ENCODE measurements at places on chromosomes 5 and 9.

- H3K27me3 ChIP-seq = no peaks in the 10 kb centered on the region
- H3K27ac ChIP-seq = peak overlapping the region; percentile 87
- H3K4me3 ChIP-seq = no peak overlapping the region
- H3K4me1 ChIP-seq = peaks cover 11% of the 10 kb centered on the region
- no peaks in the 10 kb centered on the region for H3K36me3 ChIP-seq
- no peak for DNase-seq
These were observed 56.8 kb downstream of the PTPDC1 start for GRCh38 chr9:94140791-94141790.

- H3K4me1 ChIP-seq = no peaks in the 10 kb centered on the region
- no peaks in the 10 kb centered on the region for H3K36me3 ChIP-seq
- H3K27me3 ChIP-seq = no peaks in the 10 kb centered on the region
- H3K4me3 ChIP-seq = no peak overlapping the region
These were observed 63.3 kb upstream of the GRAMD2B start for GRCh38 chr5:126359884-126360283.

DNA sequence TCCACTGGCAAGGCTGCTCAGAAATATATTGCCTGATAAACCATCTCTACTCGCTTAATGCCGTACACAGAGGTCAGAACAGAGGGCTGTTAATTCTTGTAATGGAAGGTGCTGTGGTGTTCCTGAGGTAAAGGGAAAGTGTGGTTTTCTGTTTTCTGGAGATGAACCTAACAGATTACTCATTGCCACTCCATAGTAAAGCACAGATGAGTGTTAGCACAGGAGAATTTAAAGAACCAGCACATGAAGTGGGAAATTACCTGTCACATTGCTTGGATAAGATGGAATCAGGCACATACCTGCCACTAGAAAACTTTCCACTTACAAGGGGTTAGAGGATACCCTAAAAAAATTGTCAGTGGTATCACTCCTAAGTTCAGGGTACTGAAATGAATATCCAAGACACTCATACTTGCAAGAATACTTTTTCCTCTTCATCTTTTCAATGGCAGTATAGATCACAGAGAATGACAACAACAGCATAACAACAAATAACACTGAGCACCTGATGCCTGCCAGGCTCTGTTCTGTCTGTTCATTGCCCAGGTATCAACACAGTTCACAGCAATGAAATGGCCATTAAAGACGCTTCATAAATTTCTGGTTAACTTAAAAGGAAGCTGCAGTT lies 152.9 kb upstream of the GNA14 start:
- H3K36me3 ChIP-seq = peaks cover 8% of the 10 kb centered on the region
- H3K27me3 ChIP-seq = no peaks in the 10 kb centered on the region
- peaks cover 5% of the 10 kb centered on the region for H3K4me1 ChIP-seq
- no peak overlapping the region for H3K4me3 ChIP-seq
- DNase-seq = no peak

- H3K4me1 ChIP-seq = no peaks in the 10 kb centered on the region
- peaks cover 12% of the 10 kb centered on the region for H3K27me3 ChIP-seq
- no peak overlapping the region for H3K4me3 ChIP-seq
- peaks cover 9% of the 10 kb centered on the region for H3K36me3 ChIP-seq
- DNase-seq = no peak
These were observed 6.9 kb downstream of the PCDHGA12 start for GRCh38 chr5:141437221-141437620.

DNA sequence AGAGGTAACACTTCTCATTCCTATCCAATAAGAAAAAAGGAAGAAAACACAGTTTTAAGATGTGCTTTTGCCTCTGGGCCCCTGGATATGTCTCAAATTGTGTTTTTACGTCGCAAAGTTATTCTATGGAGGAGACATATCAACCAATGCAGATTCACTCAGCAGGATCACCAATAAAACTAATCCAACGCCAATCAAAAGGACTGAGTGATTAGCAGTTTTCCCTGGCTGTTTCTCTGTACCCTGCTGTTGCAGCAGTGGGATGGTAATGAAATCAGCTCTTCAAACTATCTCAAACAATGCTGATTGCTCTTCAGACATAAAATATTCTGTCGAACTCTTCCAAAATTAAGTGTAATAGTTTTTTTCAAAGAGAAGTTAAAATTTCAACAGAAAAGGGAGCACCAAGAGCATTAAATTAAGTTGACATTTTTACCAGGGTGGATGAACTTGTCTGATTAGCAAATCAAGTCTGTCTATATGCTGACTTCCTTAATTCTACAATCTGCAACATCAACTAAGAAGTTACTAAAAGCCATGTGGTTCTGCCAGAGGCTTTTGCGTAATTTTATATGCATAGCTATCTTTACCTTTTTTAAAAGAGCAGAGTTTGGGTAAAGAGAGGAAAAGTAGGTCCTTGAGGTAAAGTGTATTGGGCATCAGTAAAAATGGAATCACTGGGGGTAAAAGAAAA lies 9.7 kb upstream of the HK3 start:
- no peaks in the 10 kb centered on the region for H3K27me3 ChIP-seq
- H3K4me3 ChIP-seq = no peak overlapping the region
- no peak for DNase-seq
- H3K36me3 ChIP-seq = peaks cover 77% of the 10 kb centered on the region

DNA sequence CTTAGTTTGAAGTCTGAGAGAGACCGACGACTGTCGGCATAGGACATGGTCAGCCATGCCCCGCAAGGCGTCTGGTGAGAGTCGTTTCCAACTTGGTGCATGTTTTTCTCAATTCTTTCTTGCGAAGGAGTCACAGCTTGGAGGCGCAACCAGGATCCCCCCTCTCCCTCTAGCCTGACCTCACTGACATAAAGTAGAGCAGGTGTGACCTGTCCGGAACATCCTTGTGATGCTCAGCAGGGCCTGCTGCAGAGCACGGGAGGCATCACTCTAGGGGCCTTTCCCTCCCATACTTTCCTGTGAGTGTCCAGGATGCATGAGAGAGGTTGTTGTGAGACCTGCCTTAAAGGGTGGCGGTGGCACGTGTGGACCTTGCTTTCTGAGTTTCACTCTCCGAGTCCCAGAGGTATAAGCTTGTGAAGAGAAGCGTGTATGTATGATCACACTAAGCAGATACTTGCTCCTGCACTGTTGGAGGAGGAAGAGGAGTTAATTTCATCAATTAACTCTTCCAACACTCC lies 5.0 kb downstream of the TENT4A start:
- H3K27me3 ChIP-seq = no peaks in the 10 kb centered on the region
- H3K27ac ChIP-seq = no peak overlapping the region
- H3K36me3 ChIP-seq = no peaks in the 10 kb centered on the region
- DNase-seq = no peak
- no peak overlapping the region for H3K4me3 ChIP-seq

DNA sequence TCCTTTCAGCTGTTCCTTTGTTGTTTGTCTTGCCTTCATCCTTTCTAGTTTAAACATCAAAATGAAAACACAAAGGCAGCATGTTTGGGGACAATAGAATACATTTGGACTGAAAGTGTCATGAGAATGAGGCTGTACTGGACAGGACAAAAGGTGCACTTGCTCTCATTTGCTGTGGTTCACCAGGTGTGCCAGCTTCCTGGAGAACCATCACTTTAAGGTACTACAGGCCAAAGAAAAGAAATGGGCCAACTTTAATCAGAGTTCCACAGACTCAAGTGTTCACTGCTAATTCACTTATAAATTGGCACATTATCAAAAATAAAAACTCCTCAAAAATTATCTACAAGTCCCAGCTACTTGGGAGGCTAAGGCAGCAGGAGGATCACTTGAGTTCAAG lies 53.8 kb downstream of the ABHD17B start:
- H3K36me3 ChIP-seq = peaks cover 11% of the 10 kb centered on the region
- no peak overlapping the region for H3K27ac ChIP-seq
- no peaks in the 10 kb centered on the region for H3K4me1 ChIP-seq
- no peak for DNase-seq
- no peak overlapping the region for H3K4me3 ChIP-seq
- H3K27me3 ChIP-seq = no peaks in the 10 kb centered on the region

- no peak for DNase-seq
- H3K4me1 ChIP-seq = peaks cover 7% of the 10 kb centered on the region
- no peak overlapping the region for H3K27ac ChIP-seq
These were observed 55.6 kb upstream of the SPTLC1 start for GRCh38 chr9:92170848-92171247.

- H3K27ac ChIP-seq = no peak overlapping the region
- H3K27me3 ChIP-seq = no peaks in the 10 kb centered on the region
- no peak overlapping the region for H3K4me3 ChIP-seq
- H3K36me3 ChIP-seq = no peaks in the 10 kb centered on the region
These were observed 113.8 kb downstream of the GADD45G start for GRCh38 chr9:89718651-89719050.

DNA sequence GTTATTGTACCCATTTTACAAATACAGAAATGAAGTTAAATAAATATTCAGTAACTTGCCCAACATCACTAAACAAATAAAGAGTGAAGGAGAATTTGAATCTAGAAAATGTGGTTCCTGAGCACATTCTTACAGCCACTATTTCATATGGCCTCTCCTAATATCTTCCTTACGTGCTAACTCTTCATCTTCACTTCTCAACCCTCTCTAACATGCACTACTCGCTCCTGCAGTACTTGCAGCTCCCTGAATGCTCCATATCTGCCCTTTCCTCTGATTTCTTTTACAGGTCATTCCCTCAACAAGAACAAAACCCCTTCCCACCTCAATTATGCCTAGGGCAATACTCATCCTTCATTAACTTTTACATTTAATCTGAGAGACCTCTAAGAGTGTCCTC lies 711.5 kb downstream of the CETN3 start:
- no peaks in the 10 kb centered on the region for H3K27me3 ChIP-seq
- no peak overlapping the region for H3K27ac ChIP-seq
- no peaks in the 10 kb centered on the region for H3K4me1 ChIP-seq

- H3K27me3 ChIP-seq = no peaks in the 10 kb centered on the region
- no peak overlapping the region for H3K4me3 ChIP-seq
- H3K4me1 ChIP-seq = peaks cover 33% of the 10 kb centered on the region
These were observed 14.2 kb downstream of the FAXDC2 start for GRCh38 chr5:154836225-154836624.

DNA sequence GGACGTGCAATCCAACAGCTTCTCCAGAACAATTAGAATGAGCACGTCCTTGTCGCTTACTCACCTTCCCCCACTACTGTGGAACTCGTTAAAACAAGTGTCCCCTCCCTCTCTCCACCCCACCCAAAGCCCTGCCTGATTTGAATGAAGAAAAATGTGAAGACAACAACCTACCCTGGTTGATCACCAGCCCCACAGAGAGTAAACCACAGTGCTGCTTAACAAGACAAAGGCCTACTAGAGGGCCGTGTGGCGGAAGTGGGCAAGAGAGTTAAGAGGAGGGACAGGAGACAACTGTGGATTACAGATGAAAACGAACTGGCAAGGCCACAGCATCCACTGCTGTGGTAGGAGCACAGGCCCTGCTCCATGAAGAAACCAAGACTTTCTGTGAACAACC lies 51.1 kb downstream of the CDK5RAP2 start:
- H3K4me1 ChIP-seq = no peaks in the 10 kb centered on the region
- no peak overlapping the region for H3K4me3 ChIP-seq
- no peaks in the 10 kb centered on the region for H3K27me3 ChIP-seq
- peaks cover 91% of the 10 kb centered on the region for H3K36me3 ChIP-seq

DNA sequence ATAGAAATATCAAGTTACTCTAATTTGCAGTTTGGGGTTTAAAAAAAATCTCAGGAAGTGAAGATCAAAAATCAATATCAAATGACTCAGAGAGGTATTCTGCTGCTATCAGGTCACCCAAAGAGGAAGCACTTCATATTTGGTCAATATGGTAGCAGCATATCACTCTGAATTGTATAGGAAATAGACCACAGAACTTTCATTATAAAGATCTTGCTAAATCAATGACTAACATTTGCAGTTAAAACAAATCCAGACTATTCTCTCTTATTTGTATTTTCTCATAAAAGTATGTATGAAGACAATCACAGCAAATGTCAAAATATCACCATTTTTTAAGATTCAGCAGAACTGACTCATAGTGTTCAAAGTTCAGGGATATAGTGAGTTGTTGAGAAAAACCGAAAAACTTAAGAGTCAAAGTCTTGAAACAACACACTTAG lies 105.8 kb upstream of the PCSK1 start:
- no peak overlapping the region for H3K4me3 ChIP-seq
- DNase-seq = no peak

DNA sequence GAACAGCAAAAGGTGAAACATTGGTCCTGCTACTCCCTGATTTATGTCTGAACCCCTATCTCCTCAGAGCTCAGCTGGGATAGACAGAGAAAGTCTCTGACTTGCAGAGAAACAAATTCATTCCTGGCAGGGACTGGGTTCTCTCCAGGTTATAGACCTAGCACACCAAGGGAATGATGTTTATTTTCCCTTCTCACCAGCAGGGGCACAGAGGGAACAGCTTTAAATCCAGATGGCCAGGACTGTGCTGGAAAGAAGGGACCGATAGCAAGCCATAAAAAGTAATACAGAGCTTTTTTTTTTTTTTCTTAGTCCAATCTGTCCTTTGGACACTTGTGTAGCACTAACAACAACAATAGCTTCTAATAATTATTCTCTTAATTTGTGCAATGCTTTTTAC lies 141.1 kb upstream of the C9orf72 start:
- no peak overlapping the region for H3K27ac ChIP-seq
- no peak for DNase-seq
- H3K36me3 ChIP-seq = no peaks in the 10 kb centered on the region
- no peaks in the 10 kb centered on the region for H3K27me3 ChIP-seq

All from stomach (tissue), 19 donors.